ENCODE measurements at places on chromosomes 12 and 14. TPM values are rescaled to one million over a fixed set of nuclear protein-coding genes. Genes with fewer than 3 reads are reported as not detected.

KCNK13 gene
- total RNA-seq = not detected

TESPA1 gene
- not detected for total RNA-seq

CLEC1B gene
- not detected for total RNA-seq

PDE3A gene
- 56.8 TPM for total RNA-seq

NDRG2 gene
- not detected for total RNA-seq

PZP gene
- 0.97 TPM for total RNA-seq

LRTM2 gene
- not detected for total RNA-seq

Measured in epithelial cell of umbilical artery (primary cell).